AG20443 (cell line): ENCODE measurements at places on chromosomes 7 and 10.

GRCh38 chr10:74078037-74078436 is 72.6 kb downstream of the AP3M1 start:
- DNase-seq = no peak

DNA sequence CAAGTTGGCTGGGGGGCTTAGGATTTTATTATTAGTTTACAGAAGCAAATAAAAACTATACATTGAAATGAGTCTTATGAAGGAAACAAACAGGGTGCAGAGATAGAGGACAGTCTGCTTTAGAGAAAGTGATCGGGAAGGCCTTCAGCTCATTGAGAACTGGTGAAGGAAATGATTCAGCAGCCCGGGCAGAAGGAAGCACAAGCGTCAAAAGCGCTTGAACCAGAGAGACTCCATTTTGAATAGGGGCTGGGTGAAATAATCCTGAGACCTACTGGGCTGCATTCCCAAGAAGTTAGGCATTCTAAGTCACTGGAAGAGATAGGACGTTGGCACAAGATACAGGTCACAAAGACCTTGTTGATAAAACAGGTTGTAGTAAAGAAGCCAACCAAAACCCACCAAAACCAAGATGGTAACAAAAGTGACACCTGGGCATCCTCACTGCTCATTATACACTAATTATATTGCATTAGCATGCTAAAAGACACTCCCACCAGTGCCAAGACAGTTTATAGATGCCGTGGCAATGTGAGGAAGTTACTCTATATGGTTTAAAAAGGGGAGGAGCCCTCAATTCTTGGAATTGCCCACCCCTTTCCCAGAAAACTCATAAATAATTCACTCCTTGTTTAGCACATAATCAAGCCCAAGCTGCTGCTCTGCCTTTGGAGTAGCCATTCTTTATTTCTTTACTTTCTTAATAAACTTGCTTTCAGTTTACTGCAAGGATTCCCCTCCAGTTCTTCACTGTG is 83.1 kb upstream of the MPP7 start:
- no peak for DNase-seq

DNA sequence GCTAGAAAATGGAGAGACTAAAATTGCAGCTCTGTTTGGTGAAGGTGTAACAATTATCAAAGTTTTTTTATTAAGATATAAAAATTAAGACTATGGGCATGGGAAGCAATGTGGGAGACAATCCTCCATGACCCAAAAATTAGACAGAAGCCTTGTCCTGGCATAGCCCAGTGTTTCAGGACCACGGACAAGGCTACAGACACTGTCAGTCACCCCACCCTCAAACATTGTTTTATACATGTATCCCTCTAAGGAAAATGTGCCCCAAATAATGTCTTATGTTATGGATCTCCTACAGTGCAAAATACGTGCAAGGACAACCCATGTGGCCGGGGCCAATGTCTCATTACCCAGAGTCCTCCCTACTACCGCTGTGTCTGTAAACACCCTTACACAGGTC is 24.0 kb downstream of the HABP2 start:
- peak; percentile 51 for DNase-seq

- DNase-seq = no peak
These were observed 214.0 kb upstream of the CHRM2 start for GRCh38 chr7:136654406-136654805.

- peak; percentile 46 for DNase-seq
These were observed 78.9 kb upstream of the EGR2 start for GRCh38 chr10:62895063-62895462.
